Thymus (tissue), 14 donors: ENCODE measurements at places on chromosomes 7 and 10. TPM values are rescaled to one million over a fixed set of nuclear protein-coding genes. Genes with fewer than 3 reads are reported as not detected.

The ELMO1 gene
- 22.5 TPM for total RNA-seq

The ZNF503 gene
- 0.38 TPM for total RNA-seq

The ATOH7 gene
- total RNA-seq, result 0.05 TPM

The FKBP6 gene
- total RNA-seq, result 0.19 TPM

DNA sequence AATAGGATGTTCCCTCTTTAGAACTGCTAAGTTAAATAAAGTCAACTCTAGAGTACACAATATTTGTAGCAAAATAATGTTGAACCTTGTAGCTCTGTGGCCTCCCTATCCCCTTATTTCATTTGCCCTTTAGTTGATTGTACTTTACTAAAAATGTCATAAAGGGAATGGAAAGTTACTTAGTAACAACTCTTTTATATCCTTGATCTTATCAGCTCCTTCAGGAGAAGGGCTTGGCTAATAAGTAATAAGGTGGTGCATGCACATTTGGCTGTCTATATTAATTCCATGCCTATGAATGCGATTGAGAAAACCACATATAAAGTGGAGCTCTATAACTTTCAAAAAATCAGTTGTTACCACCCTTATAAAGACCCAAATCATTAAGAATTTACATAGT lies 41.5 kb upstream of the GATA3 start:
- no peak for DNase-seq
- no peak overlapping the region for H3K4me3 ChIP-seq
- no peaks in the 10 kb centered on the region for H3K4me1 ChIP-seq
- H3K27ac ChIP-seq, result no peak overlapping the region
- peaks cover 30% of the 10 kb centered on the region for H3K36me3 ChIP-seq
- no peaks in the 10 kb centered on the region for H3K27me3 ChIP-seq

- H3K27me3 ChIP-seq, result peaks cover 5% of the 10 kb centered on the region
- no peak for DNase-seq
- H3K4me3 ChIP-seq, result no peak overlapping the region
- no peaks in the 10 kb centered on the region for H3K36me3 ChIP-seq
- H3K27ac ChIP-seq, result no peak overlapping the region
- no peaks in the 10 kb centered on the region for H3K4me1 ChIP-seq
These were observed 162.1 kb downstream of the FANK1 start for GRCh38 chr10:126058507-126058906.

- H3K27ac ChIP-seq, result no peak overlapping the region
- DNase-seq, result no peak
- H3K4me3 ChIP-seq, result no peak overlapping the region
- no peaks in the 10 kb centered on the region for H3K27me3 ChIP-seq
- H3K36me3 ChIP-seq, result peaks cover 8% of the 10 kb centered on the region
These were observed 19.8 kb downstream of the ERCC6 start for GRCh38 chr10:49518982-49519578.

DNA sequence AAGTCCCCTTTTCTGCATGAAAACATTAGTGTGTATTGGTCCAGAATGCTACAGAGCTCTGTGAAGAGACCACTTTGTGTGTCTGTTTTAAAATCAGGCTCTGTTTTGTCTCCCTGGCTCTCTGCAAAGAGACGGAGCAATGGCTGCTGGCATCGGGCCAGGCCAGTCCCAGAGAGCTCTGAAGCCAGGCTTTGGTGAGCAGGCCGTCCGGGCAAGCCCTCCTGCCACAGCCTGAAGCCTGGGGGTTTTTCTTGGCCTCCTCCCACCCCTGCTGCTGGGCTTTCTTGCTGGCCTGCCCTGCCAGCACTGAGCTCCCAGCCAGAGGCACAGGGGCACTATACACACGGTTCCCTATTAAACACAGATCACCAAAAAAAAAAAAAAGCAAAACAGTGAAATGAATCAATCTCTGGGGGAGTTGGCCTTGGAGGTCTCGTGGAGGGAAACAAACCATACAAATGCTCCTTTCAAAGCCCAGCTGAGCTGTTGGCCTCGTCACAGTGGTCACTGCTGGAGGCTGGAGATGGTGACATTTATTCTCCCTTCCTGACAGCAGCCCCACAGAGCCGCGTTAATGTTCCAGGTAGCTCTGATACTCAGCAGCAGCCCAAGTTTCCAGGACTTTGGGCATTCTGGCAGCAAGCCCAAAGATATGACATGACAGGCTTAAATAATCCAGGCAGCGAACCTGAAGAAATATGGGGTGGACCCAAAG lies 237.2 kb downstream of the TCF7L2 start:
- H3K4me3 ChIP-seq, result no peak overlapping the region
- no peak overlapping the region for H3K27ac ChIP-seq
- H3K4me1 ChIP-seq, result no peaks in the 10 kb centered on the region
- no peaks in the 10 kb centered on the region for H3K36me3 ChIP-seq

- no peak for DNase-seq
- H3K27ac ChIP-seq, result no peak overlapping the region
- no peaks in the 10 kb centered on the region for H3K4me1 ChIP-seq
- H3K27me3 ChIP-seq, result no peaks in the 10 kb centered on the region
- H3K36me3 ChIP-seq, result no peaks in the 10 kb centered on the region
- no peak overlapping the region for H3K4me3 ChIP-seq
These were observed 58.9 kb upstream of the FOXI2 start for GRCh38 chr10:127678091-127678490.

GRCh38 chr10:77943121-77943901 lies 16.8 kb upstream of the DLG5 start:
- no peaks in the 10 kb centered on the region for H3K4me1 ChIP-seq
- no peaks in the 10 kb centered on the region for H3K27me3 ChIP-seq
- H3K4me3 ChIP-seq, result no peak overlapping the region
- peak overlapping the region; percentile 10 for H3K27ac ChIP-seq

DNA sequence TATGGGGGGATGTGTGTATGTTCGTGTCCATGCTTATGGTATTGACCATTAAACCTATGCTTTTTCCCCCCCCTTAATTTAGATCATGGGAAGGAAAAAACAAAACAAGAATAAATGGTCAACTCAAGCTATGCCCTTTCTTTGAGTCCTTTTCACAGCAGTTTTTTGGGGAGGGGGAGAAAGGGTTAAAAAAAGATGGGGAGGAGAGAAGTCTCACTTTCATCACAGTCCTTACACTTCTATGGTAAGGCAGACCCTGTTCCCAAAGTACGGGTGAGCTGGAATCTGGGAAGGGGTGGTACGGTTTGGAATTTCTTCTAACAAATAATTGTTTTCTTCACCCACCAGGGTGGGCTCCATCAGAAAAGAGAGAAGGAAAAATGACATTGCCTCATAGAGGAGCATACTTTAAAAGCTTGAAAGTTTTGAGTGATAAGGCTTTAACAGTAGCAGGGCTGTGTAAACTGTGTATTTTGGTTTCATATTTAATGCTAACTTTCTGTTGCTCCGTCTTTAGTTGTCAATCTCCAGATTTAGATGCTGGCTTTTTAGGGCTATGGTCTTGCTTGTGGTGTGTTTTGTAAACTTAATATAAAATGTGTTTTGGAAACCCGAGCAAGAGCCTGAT lies 180.1 kb downstream of the TCF7L2 start:
- DNase-seq, result no peak
- peaks cover 4% of the 10 kb centered on the region for H3K27me3 ChIP-seq
- H3K36me3 ChIP-seq, result no peaks in the 10 kb centered on the region

- no peaks in the 10 kb centered on the region for H3K36me3 ChIP-seq
- DNase-seq, result no peak
- no peaks in the 10 kb centered on the region for H3K4me1 ChIP-seq
These were observed 36.6 kb downstream of the CD36 start for GRCh38 chr7:80675090-80675489.

- peak overlapping the region; percentile 0 for H3K27ac ChIP-seq
- DNase-seq, result no peak
- H3K36me3 ChIP-seq, result no peaks in the 10 kb centered on the region
- H3K4me3 ChIP-seq, result peak overlapping the region; percentile 5
These were observed 621 bp upstream of the FAM13C start for GRCh38 chr10:59362959-59363381.

GRCh38 chr7:94414481-94414880 lies 19.8 kb downstream of the COL1A2 start:
- H3K27ac ChIP-seq, result no peak overlapping the region
- no peak overlapping the region for H3K4me3 ChIP-seq
- H3K36me3 ChIP-seq, result peaks cover 2% of the 10 kb centered on the region
- DNase-seq, result no peak
- no peaks in the 10 kb centered on the region for H3K4me1 ChIP-seq

- DNase-seq, result no peak
- H3K4me3 ChIP-seq, result no peak overlapping the region
- H3K4me1 ChIP-seq, result no peaks in the 10 kb centered on the region
- H3K36me3 ChIP-seq, result no peaks in the 10 kb centered on the region
These were observed 29.6 kb downstream of the INPP5F start for GRCh38 chr10:119755446-119755845.

DNA sequence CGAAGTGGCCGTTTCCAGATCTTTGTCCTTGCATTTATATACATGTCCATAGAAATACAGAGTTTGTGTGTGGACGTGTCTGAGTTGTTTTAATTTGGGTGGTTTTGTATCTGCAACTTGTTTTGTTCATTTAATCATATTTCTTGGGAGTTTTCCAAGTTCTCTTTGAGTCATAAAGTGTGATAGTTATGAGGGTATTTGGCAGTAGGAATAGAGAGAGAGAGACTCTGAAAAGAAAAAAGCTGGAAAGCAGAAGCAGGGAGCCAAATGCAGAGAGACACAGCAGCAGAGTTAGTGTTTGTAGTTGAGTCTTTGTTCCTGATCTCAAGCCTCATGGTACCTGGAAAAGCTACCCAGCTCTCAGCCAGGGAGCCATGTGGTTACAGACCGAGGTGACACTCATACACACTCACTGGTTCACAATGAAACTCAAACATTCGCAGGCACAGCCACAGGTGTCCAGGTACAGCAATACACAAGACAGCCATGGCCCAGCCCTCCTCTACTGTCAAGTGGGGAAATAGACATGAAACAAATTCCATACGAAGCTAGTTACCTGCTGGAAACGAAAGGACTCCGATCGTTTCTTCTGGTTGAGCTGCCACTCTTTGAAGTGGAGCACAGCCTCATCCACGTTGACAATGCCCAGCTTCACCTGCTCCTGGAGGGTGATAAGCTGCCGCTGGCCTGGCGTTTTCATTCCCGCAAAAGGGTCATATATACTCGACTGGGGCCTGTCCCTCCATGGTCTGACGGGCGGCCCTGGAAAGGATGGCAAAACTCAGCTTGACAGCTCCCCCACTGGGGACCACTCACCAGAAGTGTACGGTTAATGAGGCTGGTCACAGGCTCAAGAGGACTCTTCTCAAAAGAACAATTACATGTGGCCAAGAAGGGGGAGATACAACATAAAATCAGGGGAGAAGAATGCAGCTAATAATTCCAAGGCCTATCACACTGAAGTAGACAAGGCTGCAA lies 33.3 kb upstream of the TM9SF3 start:
- H3K4me3 ChIP-seq, result no peak overlapping the region
- no peak overlapping the region for H3K27ac ChIP-seq
- H3K4me1 ChIP-seq, result no peaks in the 10 kb centered on the region
- H3K27me3 ChIP-seq, result no peaks in the 10 kb centered on the region
- no peak for DNase-seq

DNA sequence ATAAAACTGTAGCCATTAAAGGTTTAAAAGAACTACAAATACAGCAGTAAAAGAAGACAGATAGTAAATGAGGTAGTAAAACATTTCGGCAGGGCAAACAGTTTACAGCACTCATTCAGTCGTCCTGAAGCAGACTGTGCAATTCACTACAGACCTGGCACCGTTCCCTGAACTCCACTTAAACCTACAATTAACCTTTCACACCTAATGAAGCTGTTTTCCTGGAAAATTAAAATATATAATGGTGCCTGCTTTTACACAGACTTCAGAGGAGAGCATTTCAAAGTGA lies 335.3 kb downstream of the GFRA1 start:
- DNase-seq, result no peak
- H3K4me1 ChIP-seq, result no peaks in the 10 kb centered on the region
- no peak overlapping the region for H3K27ac ChIP-seq
- H3K27me3 ChIP-seq, result no peaks in the 10 kb centered on the region
